HepG2 (cell line): ENCODE measurements at places on chromosomes 3 and 15.

GRCh38 chr3:126134219-126134975, 46.0 kb downstream of the ALDH1L1 start:
- H3K4me3 ChIP-seq = no peak overlapping the region
- no peaks in the 10 kb centered on the region for H3K27me3 ChIP-seq
- no peaks in the 10 kb centered on the region for H3K4me1 ChIP-seq
- H3K27ac ChIP-seq = no peak overlapping the region
- no peaks in the 10 kb centered on the region for H3K36me3 ChIP-seq

GRCh38 chr15:60661080-60661645, 182.2 kb upstream of the ICE2 start:
- H3K27ac ChIP-seq = no peak overlapping the region
- H3K4me3 ChIP-seq = no peak overlapping the region
- no peak for DNase-seq
- no peaks in the 10 kb centered on the region; the same call in 1 of the 2 replicates for H3K27me3 ChIP-seq

GRCh38 chr3:18538463-18539230, 113.5 kb upstream of the SATB1 start:
- H3K4me1 ChIP-seq = no peaks in the 10 kb centered on the region
- no peaks in the 10 kb centered on the region for H3K27me3 ChIP-seq
- H3K27ac ChIP-seq = no peak overlapping the region
- no peak for DNase-seq
- no peak overlapping the region for H3K4me3 ChIP-seq

GRCh38 chr15:62909257-62909656, 133.3 kb upstream of the TPM1 start:
- no peaks in the 10 kb centered on the region for H3K36me3 ChIP-seq
- no peak overlapping the region for H3K27ac ChIP-seq
- no peak for DNase-seq
- H3K27me3 ChIP-seq = no peaks in the 10 kb centered on the region
- no peak overlapping the region for H3K4me3 ChIP-seq

- DNase-seq = no peak
- H3K27me3 ChIP-seq = no peaks in the 10 kb centered on the region; the same call in 2 of the 3 replicates
- H3K4me3 ChIP-seq = no peak overlapping the region
These were observed 391.9 kb downstream of the OCA2 start for GRCh38 chr15:27707257-27707656.

GRCh38 chr3:55246033-55246432, 241.1 kb downstream of the WNT5A start:
- H3K4me1 ChIP-seq = no peaks in the 10 kb centered on the region
- H3K4me3 ChIP-seq = no peak overlapping the region
- no peaks in the 10 kb centered on the region; the same call in 1 of the 2 replicates for H3K27me3 ChIP-seq
- no peaks in the 10 kb centered on the region for H3K36me3 ChIP-seq
- H3K27ac ChIP-seq = no peak overlapping the region
- no peak for DNase-seq

- H3K4me3 ChIP-seq = no peak overlapping the region
- no peaks in the 10 kb centered on the region for H3K36me3 ChIP-seq
- DNase-seq = no peak
- H3K27me3 ChIP-seq = peaks cover 2% of the 10 kb centered on the region
These were observed 33.6 kb downstream of the SPATA12 start for GRCh38 chr3:57093971-57094535.

- H3K27ac ChIP-seq = no peak overlapping the region
- H3K4me3 ChIP-seq = no peak overlapping the region
- no peaks in the 10 kb centered on the region for H3K4me1 ChIP-seq
- H3K36me3 ChIP-seq = no peaks in the 10 kb centered on the region
- H3K27me3 ChIP-seq = no peaks in the 10 kb centered on the region; the same call in 1 of the 2 replicates
These were observed 160.1 kb downstream of the PLCL2 start for GRCh38 chr3:17044855-17045254.

GRCh38 chr3:2513986-2514385, 415.3 kb downstream of the CNTN4 start:
- H3K27ac ChIP-seq = no peak overlapping the region
- no peaks in the 10 kb centered on the region for H3K4me1 ChIP-seq
- H3K4me3 ChIP-seq = no peak overlapping the region
- DNase-seq = no peak
- H3K36me3 ChIP-seq = no peaks in the 10 kb centered on the region

DNA sequence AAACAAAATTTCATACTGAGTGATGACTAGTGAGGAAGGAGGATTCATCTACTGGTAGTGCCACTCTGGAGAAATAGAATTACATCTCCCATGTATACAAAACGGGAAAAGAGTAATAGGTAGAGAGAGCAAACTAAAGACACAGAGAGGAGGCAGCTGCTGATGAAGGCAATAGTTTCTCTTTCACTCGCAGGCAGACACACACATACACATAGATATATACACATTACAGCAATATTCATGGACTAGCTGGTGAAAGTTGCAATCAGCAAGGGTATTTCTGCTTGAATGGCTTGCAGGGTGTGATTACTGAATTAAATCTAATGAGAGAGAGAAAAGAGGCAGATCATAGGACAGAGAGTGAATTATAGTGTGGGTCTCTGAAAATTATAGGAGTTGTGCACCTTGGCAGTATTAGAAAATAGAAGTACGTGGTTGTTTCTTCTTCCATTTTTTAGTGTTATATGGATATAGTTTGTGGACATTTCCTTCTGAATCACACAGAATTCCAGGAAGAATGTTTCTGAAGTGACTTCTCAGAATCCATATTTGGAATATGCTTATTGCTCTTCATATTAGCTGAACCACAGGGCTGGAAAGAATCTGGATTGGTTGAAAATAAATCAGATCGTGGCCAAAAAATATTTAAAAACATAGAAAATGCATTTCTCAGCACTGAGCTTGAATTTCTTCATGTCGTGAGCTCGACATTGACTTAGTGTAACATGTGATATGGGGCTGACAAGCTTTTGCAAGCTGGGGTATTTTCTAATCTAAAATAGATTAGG, 991.2 kb downstream of the TUSC7 start:
- no peak overlapping the region for H3K4me3 ChIP-seq
- no peak for DNase-seq
- H3K27me3 ChIP-seq = no peaks in the 10 kb centered on the region
- no peaks in the 10 kb centered on the region for H3K36me3 ChIP-seq

GRCh38 chr15:93820566-93820965, 410.8 kb upstream of the MCTP2 start:
- H3K4me1 ChIP-seq = no peaks in the 10 kb centered on the region
- H3K36me3 ChIP-seq = no peaks in the 10 kb centered on the region
- H3K27me3 ChIP-seq = no peaks in the 10 kb centered on the region; the same call in 2 of the 3 replicates
- H3K4me3 ChIP-seq = no peak overlapping the region

DNA sequence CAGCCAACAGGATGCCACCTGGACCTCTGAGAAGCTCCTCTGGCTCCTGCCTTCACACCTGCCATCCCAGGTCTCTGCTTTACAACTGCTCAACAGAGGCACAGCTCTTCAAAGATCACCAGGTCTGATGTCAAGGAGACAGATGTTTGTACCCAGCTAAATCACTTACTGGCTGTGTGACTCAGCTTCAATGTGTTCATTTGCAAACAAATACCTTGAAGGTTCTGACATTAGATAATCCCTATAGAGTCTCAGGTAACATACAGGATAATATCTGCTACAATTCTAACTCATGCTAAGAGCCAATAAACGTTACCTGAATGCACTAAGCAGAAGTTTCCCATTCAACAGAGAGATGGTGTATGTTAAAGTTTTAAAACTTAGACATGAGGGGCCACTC, 163.4 kb upstream of the IGF1R start:
- DNase-seq = no peak
- no peaks in the 10 kb centered on the region for H3K36me3 ChIP-seq
- no peak overlapping the region for H3K27ac ChIP-seq

GRCh38 chr3:168888781-168889180, 774.7 kb downstream of the MECOM start:
- H3K4me3 ChIP-seq = no peak overlapping the region
- no peak overlapping the region for H3K27ac ChIP-seq
- no peaks in the 10 kb centered on the region for H3K27me3 ChIP-seq
- no peak for DNase-seq

- no peaks in the 10 kb centered on the region for H3K36me3 ChIP-seq
- H3K4me3 ChIP-seq = no peak overlapping the region
- H3K4me1 ChIP-seq = peaks cover 27% of the 10 kb centered on the region
These were observed 78.0 kb downstream of the MYO1E start for GRCh38 chr15:59294574-59295260.

DNA sequence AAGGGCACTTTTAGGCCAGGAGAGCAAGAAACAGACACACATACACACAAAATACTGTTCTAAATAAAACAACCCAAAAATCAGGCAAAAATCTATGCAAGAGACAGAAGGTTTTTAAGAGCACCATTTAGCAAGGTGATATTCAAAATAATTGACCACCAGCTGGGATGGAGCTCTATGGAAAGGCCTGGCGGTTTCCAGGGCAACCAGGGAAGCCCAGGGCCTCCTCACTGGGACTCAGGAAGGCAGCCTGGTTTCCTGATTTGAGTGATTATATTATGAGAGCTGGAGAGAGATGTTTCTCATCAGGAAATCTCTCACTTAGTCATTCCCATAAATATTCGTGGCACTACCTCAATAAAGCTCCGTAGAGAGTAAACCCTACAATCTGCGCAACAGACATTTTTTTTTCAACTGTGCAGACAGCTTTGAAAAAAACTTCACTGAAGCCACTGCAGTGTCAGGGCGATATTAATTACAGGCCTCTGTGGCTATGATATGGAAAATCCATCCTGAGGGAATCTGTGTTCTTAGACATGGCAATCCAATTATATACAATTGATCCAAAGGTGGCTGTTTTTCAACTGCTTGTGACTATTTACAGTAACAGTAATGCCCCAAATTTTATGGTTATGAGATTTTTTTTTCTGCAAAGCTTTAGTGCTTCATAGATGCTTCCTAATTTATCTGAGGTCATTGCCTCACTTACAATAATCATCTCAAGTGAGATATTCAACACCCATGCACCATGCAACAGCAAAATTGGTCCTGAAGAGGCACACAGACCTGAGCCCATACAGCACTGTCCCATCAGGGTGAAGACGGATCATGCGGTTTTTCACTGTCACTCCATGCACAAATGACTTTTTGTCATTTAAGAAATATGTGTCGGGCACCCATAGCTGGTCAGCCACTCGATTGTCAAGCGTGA, 152.1 kb downstream of the GABRB3 start:
- no peaks in the 10 kb centered on the region for H3K4me1 ChIP-seq
- no peak overlapping the region for H3K27ac ChIP-seq
- DNase-seq = no peak
- H3K36me3 ChIP-seq = no peaks in the 10 kb centered on the region
- H3K27me3 ChIP-seq = no peaks in the 10 kb centered on the region

DNA sequence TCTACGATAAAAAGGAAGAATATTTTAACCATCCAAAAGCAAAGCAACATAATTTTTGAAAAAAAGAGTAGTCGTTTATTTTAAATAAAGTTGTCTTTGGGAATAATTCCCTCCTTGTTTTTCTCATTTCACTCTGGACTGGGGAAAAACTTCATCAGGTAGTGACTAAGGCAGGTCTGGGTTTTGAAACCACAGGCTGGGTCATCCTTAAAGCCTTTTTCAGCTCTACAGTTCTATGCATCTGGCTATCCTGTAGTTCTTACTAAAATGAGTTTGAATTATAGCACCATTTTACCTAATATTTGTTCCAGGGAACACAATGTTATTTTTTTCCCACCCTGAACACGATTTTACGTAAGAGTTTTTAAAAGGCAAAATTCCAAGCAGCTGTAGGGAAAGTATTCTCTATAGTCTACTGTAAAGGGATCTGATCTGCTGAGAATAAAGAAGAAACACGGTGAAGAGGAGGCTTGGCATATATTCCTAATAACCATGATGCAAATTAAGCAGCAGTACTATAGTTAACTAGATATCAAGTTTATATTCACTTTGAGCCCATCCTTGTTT, 107.7 kb downstream of the OSBPL10 start:
- DNase-seq = no peak
- peaks cover 13% of the 10 kb centered on the region for H3K4me1 ChIP-seq
- no peak overlapping the region for H3K4me3 ChIP-seq
- H3K27me3 ChIP-seq = no peaks in the 10 kb centered on the region
